ENCODE measurements at places on chromosomes 1 and 21.

- no peak for DNase-seq
These were observed 15.8 kb upstream of the VCAM1 start for GRCh38 chr1:100703716-100704115.

DNA sequence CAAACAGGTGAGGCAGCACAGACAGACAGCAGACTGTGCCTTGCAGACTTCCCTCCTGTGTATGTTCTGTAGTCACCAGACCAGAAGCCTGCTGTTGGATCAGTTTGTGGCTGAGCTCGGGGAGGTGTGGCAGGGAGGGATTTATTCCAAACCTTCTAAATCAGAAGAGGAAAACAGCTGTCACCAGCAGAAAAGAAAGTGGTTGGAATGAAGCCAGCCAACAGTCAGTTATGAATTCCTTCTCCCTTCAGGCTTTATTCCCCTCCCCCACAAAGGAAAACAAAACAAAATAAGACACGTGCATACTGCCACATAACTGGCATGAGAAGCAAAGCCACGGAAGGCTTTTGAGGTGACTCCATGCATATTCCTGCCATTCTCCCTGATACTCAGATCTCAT lies 19.0 kb upstream of the PIGV start:
- no peak for DNase-seq

- DNase-seq: no peak
These were observed 8.5 kb upstream of the ARF1 start for GRCh38 chr1:228073857-228074545.

DNA sequence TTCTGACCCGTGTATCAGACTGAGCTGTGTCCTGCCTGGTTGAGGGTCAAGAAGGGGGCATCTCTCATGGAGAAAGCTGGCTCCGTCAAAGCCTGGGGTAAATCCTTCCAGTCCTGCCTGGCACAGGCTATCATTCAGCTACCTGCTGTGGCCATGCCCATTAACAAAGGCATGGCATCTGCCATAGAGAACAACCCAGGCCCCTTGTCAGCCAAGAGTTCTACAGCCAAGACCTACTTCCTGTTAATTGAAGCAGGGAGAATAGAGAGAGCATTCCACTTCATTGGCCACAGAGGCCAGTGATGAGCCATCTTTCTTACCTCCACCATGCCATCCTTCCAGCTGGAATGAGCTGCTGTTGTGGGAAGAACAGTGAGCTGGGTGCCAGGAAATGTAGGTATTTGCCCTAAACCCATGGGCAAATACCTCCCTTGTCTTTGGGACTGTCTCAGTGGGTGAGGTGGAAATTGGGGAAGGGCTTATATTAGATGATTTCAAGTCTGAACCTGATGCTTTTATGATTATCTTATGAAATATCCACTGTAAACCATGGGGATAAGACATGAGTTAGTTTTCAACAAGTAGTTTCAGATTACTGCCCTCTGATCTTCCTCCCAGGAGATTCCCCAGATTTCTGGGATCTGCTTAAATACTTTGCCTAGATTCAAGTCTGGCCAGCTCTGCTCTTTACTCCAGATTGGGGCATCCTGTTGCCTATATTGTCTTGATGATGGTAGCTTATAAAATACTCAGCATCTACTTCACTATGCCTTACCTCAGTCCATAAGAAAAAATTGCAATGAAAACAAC lies 11.2 kb upstream of the KCNQ4 start:
- DNase-seq: no peak

DNA sequence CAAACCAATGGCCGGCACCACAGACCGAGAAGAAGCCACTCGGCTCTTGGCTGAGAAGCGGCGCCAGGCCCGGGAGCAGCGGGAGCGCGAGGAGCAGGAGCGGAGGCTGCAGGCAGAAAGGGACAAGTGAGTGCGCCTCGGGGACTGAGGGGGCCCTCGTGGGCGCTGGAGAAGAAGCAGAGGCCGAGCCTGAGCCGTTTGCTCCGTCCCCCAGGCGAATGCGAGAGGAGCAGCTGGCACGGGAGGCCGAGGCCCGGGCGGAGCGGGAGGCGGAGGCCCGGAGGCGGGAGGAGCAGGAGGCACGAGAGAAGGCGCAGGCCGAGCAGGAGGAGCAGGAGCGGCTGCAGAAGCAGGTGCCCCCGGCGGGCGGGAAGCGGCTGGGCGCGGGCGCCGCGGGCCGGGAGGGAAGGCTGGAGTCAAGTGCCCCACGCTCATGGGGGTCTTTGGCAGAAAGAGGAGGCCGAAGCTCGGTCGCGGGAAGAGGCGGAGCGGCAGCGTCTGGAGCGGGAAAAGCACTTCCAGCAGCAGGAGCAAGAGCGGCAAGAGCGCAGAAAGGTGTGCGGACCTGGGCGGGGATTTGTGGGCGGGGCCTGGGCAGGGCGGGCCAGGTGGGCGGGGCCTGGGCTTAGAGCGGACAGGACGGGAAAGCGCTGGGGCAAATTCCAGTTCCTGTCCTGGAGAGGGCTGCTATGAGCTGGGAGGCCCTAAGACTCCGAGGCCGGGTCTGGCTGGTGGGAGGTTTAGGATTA lies 22.7 kb downstream of the MAP7D1 start:
- no peak for DNase-seq

DNA sequence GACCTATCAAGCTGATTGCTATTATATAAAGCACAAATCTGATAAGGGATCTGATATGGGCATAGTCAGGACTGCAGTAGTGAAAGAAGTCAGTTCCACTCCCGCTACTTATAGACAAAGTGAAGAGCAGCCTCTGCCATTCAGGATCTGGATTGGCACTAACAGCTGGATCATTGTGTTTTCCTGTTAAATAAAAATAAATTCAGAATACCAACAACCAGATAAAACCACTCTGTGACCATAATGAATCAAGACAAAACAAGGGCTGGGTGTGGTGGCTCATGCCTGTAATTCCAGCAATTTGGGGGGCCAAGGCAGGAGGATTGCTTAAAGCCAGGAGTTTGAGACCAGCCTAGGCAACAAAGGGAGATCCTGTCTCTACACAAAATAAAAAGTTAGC lies 5.0 kb upstream of the GLRX2 start:
- no peak for DNase-seq

DNA sequence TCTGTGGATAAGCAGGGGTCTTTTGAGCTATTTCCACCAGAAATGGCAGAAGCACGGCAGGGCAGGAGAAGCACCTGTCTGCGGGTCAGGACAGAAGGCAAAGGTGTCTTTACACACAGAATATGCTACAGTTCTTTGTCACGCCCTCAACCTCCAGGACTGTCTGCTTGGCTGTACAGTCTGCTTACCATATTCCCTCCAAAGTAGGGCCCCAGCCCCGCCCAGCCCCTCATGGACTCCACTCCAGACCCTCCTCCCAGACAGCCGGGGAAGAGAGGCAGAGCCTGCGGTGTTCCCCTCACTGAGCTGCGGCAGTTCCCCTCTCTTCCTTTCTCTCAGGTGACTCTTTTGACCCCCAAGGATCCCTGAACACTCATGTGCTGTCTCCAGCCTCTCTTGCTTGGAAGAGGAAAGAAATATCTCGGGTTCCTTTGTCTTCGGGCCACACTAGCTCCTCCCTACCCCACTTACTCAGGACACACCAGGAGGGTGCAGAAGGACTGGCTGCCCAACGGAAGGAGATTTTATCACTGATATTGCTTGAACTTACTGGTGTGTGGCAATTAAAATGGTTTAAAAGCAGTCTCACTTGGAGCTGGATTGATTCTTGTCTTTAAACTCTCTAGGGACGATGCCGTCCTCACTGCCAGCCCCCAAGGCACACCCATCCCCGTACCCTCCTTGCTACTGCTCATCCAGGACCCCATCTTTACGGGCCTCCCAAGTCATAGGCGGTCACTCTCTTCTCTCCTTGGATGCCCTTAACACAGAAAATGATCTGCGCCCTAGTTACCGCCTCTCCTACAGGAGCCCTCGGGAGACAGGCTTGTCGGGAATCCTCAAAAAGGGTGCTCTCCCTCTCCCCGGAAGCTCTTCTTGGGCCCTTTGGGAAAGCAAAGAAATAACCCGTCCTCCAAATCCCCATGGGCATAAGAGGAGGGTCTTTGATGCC lies 169.7 kb downstream of the TOMM20 start:
- peak; percentile 90 for DNase-seq

GRCh38 chr1:185245466-185245865 lies 71.6 kb downstream of the IVNS1ABP start:
- no peak for DNase-seq

DNA sequence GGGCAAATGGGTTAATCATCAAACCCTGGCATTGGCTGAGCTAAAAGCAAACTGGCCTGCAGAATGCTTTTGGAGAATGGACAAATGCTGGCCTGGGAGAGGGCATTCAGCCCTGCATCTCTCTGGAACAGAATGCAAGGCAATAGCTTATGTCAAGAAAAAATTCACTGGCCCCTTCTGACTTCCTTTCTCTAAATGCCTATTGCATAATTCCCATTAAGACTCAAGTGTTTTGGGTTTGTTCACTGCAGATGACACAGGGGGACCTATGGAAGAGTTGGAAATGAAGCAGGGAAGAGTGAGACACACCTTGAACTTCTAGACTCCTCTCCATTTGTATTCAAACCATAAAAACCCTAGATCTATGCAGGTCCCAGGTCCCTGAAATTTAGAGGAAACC lies 15.9 kb downstream of the PEA15 start:
- DNase-seq: no peak

GRCh38 chr1:15384301-15384901 lies 25.3 kb upstream of the EFHD2 start:
- DNase-seq: no peak

- DNase-seq: no peak
These were observed 56.2 kb downstream of the SLC37A1 start for GRCh38 chr21:42569732-42570301.

DNA sequence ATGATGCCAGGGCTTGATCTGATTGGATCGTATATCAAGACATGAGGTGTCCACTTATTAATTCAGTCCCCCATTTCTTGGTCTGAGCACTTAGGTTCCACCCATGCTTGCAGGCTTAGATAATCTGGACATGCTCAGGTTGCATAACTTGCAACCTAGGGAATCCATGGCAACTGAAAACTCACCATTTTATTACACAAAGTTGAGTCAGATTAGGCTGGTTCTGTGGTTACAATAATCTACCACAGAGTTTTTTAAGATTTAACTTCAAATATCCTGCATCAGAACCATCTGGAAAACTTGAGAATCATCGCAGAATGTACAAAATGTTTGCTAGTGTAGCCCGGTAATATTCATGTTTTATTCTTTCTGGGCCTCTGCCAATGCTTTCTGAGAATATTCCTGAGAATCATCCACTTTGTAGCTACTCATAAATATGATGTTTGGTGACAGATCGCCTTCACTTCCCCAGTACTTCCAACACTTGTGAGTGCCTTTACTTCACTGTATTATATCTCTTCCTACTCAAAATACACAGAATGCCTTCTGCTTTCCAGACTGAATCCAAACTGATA lies 707.2 kb upstream of the ADAMTS5 start:
- no peak for DNase-seq

DNA sequence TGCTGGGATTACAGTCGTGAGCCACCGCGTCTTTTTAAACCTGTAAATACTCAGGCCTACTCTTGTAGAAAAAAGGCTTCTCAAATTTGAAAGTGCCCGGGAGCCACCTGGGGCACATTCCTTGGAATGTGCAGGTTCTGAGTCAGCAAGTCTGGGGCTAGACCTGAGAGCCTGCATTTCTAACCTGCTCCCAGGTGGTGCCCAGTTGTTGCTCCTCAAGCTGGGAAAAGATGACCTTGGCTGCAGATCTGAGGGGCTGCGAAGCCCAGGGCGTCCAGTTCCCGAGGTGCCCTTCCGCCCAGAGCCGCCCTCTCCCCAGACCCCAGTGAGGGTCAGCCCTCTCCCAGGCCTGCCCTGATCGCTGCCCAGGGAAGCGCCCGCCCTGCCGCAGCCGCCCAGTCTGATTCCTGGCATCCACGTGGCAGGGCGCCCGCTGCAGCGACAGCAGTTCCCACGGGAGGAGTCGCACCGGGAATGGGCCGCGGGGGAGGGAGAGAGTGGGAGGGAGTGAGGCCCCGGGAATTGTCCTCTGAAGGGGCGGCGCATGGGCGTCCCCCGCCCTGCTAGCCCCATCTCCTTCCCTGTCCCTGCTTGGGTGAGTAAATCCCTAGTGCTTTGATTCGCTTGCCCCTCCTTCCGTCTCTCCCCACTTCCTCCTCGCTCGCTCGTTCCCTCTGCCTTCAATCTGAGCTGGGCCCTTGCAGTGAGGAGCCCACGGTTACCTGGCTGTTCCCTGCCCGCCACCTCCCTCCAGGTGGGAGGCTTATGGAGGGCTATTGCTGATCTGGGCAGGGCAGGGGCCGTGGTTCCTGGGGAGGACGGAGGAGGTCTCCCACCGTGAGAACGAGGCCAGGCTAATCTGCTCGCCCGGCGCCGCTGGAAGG lies 18.8 kb upstream of the TENT5B start:
- no peak for DNase-seq

DNA sequence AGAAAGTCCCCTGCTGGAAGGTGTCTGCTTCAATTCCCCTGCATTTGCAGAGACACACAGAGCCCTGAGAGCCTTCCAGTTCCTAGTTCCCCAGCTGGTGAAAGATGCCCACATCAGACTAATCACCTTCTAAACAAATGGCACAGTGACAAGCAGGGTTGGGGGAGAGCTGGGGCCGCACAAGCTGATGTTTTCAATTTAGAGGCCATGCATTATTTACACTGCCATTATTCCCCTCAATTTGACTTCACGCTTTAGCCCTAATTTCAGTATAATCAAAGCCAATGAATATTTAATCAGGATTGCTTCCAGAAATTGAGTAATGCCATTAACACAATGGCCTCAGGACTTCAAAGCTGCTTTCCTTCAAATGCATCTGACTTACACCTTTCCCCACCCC lies 81.5 kb downstream of the BEND5 start:
- DNase-seq: no peak

DNA sequence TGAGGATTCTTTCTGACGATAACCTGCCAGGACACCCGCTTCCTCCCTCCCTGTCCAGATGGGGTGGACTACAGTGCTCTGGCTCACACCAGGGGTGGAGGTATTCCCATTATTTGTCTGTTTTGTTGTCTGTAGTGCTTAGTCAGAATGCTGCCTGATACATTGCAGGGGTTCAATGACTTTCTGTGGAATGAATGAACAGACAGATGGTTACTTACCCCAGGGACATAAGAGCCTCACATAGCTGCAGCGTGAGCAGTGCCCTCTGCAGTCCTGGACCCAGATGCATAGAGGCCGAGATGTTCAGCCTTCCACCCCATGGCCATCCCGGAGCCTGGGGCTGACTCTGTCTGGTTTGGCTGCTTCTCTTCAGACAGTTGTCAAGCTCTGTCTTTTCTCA lies 13.0 kb upstream of the F3 start:
- DNase-seq: no peak

- DNase-seq: no peak
These were observed 14.3 kb downstream of the RRP15 start for GRCh38 chr1:218299416-218299815.

- no peak for DNase-seq
These were observed 16.0 kb downstream of the ENO1 start for GRCh38 chr1:8862528-8862927.

Measured in GF-D8 (cell line).